ENCODE measurements at places on chromosomes 7 and 10.
A peak's percentile ranks its signal among the peaks of the same experiment; 100 is the strongest.

DNA sequence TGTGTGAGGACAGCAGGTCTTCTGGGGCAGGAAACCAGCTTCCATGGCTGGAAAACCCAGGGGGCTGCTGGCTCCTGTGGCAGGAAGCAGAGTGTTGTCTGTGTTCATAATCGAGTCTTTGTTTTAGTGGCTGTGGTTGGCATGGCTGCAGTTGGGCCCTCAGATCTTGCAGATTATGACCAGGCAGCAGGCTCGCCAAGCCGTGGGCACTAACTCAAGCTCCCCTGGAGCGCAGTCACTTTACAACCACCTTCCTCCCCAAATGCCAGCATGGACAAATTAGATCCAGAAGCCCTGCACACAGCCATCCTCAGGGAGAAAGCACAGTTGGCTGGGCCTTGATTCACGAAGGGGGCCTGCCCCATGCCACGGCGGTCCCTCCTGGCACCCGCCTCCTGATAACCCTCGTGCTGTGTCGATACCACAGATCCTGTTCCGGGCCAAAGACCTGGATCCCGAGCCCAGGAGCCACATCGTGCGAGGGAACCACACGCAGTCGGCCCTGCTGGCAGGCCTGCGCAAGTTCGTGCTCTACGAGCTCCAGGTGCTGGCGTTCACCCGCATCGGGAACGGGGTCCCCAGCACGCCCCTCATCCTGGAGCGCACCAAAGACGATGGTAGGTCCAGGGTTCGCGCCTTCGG lies 552.5 kb upstream of the FOXK1 start:
- no peak for DNase-seq

DNA sequence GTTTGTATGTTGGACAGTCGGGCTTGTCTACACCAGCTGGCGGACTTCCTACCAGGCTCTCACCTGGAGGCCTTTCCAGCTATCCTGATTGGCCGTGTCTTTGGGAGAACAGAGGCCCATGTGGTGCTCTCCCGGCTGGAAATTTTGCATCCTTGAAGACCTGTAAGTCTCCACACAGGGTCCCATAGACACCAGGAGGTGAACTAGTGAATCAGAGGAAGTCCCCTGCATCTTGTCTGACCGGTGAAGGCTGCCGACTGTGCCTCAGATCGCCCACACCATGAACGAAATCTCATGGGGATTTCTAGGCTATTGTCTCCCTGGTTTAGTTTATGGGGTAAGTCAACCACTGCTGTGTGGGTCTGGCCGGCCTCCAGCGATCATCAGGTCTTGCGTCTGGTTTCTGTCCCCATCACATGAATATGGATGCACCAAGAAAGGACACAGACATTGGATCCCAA lies 108.4 kb upstream of the LYZL2 start:
- DNase-seq: no peak

DNA sequence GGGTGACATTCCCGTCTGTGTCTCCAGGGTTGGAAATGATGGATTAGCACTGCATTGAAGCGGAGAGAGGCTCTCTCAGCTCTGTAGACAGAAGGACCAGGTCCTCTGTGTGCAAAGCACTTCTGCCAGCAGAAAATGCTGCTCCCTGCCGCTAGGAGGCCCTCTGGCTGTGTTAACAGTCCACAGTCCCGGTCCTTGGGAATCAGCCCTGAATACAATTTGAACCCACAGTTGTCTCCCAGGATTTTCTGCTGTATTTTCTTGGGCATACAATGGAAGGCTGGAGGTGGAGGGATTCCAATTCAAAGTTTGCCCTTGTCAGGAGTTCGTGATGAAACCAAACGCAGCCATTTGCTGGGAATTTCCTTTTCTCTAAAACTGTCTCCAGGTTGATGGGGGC lies 205.2 kb downstream of the GLRX3 start:
- no peak for DNase-seq

DNA sequence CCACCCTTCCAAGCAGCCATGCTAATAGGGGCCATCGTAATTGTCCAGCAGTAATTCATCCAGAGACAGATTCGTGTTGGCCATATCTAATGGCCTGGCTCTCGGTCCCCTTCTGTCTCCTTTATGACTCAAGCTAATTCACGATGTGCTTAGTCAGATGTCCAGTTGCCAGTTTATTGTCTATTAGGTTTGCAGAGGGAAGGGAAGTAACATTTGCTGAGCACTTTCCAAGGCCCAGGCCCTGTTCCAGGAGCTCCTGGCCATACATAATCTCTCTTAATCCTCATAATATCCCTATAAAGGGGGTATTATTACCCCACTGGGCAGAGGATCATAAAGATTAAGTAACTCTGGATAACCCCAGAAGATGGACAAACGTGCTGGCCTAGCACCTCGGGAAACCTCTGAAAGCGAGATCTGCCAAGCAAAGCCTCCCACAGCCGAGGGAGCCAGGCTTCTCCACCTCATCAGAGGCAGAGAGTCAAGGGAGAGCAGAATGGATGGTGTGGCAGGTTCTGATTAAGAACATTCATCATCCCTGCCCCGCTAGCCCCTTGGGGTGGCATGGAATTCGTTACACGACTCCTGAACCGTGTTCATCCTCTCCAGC lies 153.7 kb downstream of the PLXNA4 start:
- DNase-seq: no peak

DNA sequence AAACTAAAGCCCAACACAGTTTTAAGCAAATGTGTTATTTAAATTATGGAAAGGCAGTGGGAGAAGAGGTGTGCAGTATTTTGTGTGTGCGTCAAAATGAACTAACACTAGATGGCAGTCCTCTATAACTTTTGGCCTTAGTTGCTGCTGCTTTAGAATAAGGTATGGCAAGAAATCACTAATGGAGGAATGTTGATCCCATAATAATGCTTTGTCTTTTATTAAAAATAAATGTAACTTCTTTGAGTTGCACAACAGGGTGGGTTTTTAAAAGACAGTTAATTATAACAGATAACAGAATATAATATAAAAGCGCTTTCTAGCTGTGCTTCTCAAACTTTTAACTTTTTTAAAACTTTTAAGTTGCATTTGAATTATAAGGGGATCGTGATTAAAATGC lies 56.4 kb downstream of the BBS9 start:
- peak; percentile 14 for DNase-seq

- DNase-seq: no peak
Observed at GRCh38 chr7:137001478-137001877, 133.0 kb downstream of the CHRM2 start.

- no peak for DNase-seq
Observed at GRCh38 chr10:132187430-132188138, 836 bp downstream of the DPYSL4 start.

- DNase-seq: peak; percentile 36
Observed at GRCh38 chr7:55546814-55547213, 25.5 kb downstream of the VOPP1 start.

DNA sequence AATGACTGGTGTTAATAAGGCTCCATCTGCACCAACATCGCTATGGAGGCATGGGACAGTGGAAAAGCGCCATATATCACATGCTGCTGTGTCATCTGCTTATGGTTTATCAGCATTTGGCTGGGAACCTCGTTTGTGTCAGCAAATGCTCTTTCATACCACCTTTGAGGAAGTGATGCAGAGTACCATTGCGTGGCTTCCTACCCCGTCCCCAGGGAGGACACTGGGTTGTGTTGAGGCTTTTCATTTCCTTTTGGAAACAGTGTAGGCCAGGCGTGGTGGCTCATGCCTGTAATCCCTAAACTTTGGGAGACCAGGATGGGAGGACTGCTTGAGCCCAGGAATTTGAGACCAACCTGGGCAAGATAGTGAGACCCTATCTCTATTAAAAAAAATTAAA lies 6.8 kb downstream of the TACR2 start:
- no peak for DNase-seq

DNA sequence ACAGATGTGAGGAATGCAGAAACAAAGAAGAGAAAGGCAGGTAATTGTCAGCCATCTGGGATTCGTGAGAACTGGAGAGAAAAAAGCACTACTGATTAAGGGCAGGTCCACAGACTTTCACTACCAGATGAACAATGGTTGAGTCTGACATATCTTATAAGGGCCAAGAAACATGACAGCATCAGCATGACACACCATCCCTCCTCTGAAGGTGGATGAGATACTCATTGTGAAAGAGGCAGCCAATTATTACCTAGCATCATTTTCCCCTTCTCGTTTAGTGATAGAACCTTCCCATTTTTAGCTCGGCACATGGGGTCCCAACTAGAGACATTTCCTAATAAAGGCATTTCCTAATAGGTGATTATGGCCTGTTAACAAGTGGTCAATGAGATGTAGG lies 19.2 kb upstream of the MET start:
- DNase-seq: peak; percentile 44

- no peak for DNase-seq
Observed at GRCh38 chr10:118035354-118036005, 11.3 kb downstream of the RAB11FIP2 start.

GRCh38 chr10:75209086-75209920 lies 1.3 kb upstream of the VDAC2 start:
- no peak for DNase-seq

- DNase-seq: no peak
Observed at GRCh38 chr7:78845155-78845554, 608.3 kb downstream of the MAGI2 start.

DNA sequence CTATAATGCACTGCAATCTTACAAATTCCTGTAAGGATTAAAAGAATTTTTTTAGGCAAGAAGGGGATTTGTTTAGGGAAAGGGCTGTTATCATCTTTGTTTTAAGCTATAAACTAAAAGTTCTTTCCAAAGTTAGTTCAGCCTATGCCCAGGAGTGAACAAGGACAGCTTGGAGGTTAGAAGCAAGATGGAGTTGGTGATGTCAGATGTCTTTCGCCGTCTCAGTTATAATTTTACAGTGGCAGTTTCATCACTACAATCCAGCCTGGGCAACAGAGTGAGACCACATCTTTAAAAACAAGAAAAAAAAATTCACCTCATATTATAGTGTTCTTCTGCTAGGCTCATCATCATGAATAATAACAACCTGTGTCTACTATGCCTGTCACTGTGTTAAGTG lies 2.1 kb upstream of the TOMM7 start:
- no peak for DNase-seq

GRCh38 chr10:98261436-98262277 lies 6.3 kb downstream of the LOXL4 start:
- no peak for DNase-seq

DNA sequence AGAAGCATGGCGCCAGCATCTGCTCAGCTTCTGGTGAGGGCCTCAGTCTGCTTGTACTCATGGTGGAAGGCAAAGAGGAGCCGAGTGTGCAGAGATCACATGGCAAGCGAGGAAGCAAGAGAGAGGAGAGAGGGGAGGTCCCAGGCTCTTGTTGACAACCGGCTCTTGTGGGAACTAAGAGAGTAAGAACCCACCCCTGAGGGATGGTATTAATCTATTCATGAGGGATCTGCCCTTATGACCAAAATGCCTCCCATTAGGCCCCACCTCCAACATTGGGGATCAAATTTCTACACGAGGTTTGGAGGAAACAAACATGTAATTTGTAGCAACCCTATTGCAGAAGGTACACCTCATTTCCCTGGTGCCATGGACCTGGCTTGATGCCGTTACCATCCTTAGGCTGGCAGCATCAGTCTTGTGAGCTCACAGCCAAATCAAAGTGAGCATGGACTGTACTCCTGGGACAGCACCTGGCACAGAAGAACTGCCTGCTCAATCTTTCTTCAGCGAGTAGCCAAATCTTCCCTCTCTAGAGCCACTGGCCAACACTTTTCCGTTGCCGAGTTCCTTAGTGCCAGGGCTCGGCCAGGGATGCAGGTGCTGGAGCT lies 6.5 kb downstream of the BTBD16 start:
- no peak for DNase-seq

GRCh38 chr7:28988810-28989209 lies 30.7 kb upstream of the TRIL start:
- DNase-seq: no peak

DNA sequence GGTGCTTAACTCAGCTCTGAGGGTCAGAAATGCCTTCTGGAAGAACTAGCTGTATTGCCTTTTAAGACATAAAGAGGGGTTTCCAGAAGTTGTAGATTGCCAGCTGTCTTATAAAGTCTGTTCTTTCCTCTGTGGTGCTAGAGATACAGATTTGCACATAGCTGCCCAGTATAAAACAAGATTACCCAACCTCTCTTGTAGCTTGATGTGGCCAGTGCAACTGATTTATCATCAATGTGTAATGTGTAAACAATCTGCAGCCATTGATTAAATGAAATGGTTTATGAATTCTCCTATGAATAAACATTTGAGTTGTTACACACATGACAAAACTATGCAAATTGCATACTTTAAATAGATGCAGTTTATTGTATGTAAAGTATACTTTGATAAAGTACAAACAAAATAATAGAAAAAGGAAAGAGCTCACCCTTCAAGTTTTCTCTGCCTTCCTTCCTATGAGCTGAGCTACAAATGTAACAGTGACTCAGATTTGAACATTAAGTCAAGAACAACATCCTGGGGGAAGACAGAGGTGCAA lies 195.2 kb downstream of the TMEM26 start:
- no peak for DNase-seq

DNA sequence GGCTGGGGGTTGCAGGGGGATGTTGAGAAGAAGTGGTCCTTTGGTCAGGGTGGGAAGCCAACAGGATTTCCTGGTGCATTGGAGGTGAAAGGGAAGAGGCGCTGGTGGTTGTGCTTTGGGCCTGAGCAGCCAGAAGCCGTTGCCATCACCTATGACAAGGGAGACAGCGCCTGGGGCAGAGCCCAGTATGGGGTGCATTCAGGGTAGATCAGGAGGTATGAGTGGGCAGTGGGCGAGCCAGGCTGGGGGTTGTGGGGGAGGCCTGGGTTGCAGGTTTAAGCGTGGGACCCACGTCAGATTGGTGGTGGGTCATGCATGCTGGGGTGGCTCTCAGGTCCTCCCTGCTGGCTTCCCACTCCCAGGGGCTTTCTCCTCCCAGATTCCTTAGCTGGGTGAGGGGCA lies 6.3 kb upstream of the PILRB start:
- DNase-seq: no peak

- DNase-seq: no peak
Observed at GRCh38 chr10:29142516-29143314, 146.2 kb upstream of the LYZL1 start.
